ENCODE measurements at places on chromosomes 3 and 15. TPM values are rescaled to one million over a fixed set of nuclear protein-coding genes. Genes with fewer than 3 reads are reported as not detected.

DNA sequence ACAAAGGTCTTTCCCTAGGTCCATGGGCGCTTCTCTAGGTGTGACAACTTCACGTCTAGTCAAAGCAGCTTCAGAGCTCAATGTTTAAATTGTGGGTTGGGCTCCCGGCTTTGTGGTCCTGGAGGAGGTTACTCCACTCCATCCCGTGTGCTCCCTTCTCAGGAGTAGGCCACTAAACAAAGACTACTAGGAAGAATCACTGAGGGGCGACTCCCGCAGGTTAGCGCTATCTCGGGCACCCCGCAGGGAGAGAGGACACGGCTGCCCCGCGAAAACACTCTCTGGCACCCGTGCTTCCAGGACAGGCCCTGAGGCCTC lies 500 bp downstream of the PARP6 start:
- DNase-seq: no peak

GRCh38 chr3:187359798-187360486 lies 8.2 kb upstream of the RTP4 start:
- no peak for DNase-seq

DNA sequence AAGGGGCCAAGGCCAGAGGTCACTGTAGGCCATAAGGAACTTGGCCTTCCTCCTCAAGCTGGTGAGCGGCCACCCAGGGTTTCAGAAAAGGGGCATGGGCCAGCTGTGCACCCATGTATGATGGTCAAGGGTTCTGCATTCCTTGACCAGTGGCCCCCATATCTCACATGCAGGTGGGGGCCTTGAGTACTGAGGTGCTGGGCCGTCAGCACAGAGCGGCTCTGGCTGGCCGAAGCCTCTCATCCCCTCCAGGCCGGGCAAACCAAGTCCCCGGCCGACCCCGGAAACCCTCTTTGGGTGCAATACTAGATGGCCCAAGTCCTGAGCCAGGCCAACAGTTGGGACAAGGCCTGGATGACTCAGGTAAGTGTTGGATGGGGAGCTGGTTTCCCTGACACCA lies 9.5 kb downstream of the ALG3 start:
- DNase-seq: no peak

- DNase-seq: no peak
Observed at GRCh38 chr3:110495201-110495927, 576.3 kb upstream of the NECTIN3 start.

- DNase-seq: no peak
Observed at GRCh38 chr15:89113296-89114024, 25.2 kb downstream of the ABHD2 start.

The INTS14 gene
- 25.4 TPM for polyA plus RNA-seq

DNA sequence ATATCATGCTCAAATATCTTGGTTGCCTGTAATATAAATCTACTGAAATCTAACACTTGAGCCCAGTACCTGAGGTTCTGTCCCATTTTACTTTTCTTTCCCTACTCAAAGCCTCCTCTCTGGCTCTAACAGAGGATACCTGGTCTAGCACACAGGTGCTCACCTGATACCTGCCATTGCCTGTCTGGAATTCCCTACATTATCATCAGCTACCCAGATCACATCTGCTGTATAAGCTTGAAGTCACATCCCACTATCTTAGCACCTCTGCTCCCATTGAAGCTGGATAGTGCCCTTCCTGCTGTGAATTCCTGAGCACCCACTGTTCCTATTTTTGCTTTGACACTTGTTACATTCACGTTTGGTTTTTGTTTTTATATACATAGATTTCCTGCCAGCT lies 30.5 kb downstream of the GYG1 start:
- DNase-seq: no peak

- DNase-seq: no peak
Observed at GRCh38 chr15:43541785-43542184, 24.4 kb downstream of the MAP1A start.

GRCh38 chr15:35622641-35623340 lies 76.8 kb upstream of the DPH6 start:
- DNase-seq: no peak

GRCh38 chr15:34701536-34701935 lies 53.3 kb downstream of the GJD2 start:
- no peak for DNase-seq

DNA sequence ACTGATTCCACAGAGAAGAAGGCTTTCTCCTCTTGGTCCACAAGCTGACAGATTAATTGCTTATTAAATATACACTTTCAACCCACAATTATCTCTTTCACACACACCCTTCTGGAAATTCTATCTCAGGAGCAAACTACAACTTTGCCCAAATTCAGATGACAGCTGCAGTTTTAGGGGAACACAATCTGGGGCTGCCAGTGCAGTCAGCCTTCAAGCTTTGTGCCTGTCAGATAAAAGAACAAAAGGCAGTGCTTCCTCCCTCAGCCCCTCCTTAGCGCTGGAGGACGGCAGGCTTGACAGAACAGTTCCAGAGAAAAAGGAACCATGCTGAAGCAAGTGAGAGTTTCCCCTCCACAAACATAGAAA lies 99.6 kb downstream of the TMCC1 start:
- peak; percentile 6 for DNase-seq

The SRGAP3 gene
- polyA plus RNA-seq: 0.36 TPM

DNA sequence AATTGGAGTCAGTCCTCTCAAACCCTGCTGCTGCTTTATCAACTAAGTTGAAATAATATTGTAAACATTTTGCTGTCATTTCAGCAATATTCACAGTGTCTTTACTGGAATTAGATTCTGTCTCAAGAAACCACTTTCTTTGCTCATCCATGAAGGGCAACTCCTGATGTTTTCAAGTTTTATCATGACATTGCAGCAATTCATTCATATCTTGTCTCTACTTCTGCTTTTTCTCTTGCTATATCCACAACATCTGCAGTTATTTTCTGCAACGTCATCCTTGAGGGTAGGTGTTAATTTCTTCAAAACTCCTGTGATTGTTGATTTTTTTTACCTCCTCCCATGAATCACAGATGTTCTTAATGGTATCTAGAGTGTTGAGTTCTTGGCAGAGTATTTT lies 181.6 kb downstream of the EPHA6 start:
- DNase-seq: no peak

GRCh38 chr3:46438831-46439230 lies 25.9 kb downstream of the LTF start:
- no peak for DNase-seq

DNA sequence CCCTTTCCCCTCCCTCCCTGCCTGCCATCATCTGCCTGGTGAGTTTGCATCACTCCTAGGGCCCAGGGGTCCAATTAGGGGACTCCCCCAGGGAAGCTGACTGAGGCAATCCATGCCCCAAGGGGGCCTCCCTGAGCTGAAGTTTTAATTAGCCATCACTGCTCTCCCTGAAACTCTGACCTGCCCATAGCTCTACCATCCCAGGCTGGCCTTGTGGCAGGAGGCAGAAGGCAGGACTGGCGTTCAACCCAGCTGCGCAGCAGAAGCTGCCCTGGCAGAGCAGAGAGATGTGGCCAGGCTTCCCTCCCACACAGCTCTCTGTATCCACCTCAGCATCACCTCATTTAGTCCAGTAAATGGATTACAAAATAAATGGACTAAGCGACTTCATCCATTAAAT lies 7.7 kb upstream of the C15orf39 start:
- no peak for DNase-seq

GRCh38 chr3:190499122-190499521 lies 14.8 kb upstream of the IL1RAP start:
- no peak for DNase-seq

The DYNLT2B gene
- polyA plus RNA-seq: 9.5 TPM

- no peak for DNase-seq
Observed at GRCh38 chr3:61560517-61561373, 626 bp upstream of the PTPRG start.

The LIPC gene
- polyA plus RNA-seq: not detected

The ADGRG7 gene
- not detected for polyA plus RNA-seq

DNA sequence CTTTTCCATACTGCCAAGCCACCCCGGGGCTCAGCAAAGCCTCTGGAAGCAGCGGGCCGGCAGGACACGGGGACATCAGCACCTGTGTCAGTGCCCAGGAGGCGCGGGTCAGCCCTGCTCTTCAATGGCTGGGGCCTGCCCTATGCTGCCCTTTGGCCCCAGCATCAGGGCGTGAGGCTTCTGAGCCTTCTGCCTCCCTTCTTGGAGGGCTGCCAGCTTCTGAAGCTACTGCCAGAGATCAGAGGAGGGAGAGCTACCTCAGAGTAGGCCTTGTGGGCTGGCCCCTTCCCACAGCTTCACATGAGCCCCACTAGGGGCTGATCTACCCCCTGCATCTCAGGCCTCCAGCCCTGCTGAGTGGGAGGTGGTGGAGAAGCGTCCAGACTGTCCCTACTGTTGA lies 13.0 kb upstream of the TMEM115 start:
- DNase-seq: no peak

- no peak for DNase-seq
Observed at GRCh38 chr3:43699864-43700263, 9.1 kb downstream of the ABHD5 start.

DNA sequence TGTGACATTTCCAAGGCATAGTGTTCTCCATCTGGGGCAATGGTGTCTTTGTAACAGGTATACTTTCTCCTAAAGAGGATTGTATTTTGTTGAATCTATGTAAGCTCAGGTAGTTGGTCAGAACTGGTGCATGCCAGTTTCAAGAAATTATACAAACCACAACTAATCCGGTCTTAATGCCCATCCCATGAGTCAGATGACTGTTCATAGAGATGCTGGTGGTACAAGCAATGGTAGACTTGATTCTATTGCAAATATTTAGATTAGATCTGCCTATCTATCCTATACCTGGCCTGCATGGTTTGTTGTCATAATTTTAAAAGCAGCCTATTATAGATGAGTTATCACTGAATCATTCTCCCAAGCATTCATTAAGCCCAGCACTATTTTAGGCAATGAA lies 43.5 kb downstream of the ATP13A5 start:
- no peak for DNase-seq

GRCh38 chr15:67822537-67823313 lies 2.6 kb upstream of the SKOR1 start:
- DNase-seq: no peak

GRCh38 chr15:78049691-78050440 lies 27.6 kb downstream of the TBC1D2B start:
- no peak for DNase-seq

- DNase-seq: no peak
Observed at GRCh38 chr3:189344996-189345395, 173.2 kb downstream of the TPRG1 start.

GRCh38 chr3:23422517-23422851 lies 219.4 kb downstream of the UBE2E2 start:
- DNase-seq: no peak

DNA sequence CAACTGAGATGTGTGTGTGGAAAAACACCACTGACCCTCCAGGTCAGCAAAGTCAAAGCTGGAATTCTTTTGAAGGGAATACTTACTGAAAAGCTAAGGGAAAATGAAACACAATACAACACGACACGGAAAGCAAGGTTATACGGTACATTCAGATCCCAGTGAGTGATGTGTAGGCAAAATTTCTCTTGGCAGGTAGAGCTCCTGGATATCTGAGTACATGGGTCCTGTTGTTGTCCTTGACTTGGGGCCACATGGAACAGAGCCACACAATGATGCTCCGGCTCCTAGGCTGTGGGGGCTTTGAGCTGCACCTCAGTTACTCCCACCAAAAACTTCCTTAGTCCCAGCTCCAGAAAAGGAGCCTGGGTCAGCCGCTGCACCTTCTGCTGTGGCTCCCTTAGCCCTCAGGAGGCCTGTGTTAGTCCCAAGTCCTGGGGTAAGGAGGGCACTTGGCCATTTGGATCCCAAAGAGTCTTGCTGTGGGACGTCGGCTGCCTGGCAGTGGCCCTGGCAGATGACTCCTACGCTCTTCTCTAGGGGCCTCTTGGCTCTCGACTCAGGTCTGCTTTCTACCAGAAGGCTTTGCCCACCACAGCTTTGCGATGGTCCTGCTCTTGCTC lies 95.6 kb downstream of the ADCY5 start:
- DNase-seq: no peak

DNA sequence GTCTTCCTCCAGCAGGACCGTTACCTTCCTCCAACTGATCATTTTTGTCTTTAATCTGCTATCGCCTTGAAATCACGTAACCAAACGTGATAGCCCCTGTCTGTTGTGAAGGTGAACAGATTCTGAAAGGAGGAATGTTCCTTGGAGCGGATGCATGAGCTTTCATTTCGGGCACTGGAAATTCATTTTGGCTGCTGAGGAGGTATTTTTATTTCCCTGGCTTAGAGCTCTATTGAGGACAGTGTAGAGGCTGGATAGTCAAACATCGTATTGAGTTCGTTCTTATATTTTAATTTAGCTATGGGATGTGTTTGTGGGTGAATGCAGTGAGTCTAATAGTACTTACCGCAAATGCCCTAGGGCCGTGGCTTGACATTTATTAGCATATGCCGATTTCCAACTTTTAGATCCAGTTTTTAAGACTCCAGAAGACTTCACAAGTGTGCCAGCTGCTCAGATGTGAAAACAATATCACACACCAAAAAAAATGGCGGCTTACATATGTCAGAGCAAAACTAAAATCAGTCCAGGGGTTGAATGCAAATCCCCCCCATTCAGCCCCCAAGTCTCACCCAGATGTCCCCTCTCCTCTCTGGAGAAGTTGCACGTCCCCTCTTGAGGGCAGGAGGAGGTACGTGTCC lies 22.1 kb downstream of the CPN2 start:
- DNase-seq: no peak

The ATP13A5 gene
- polyA plus RNA-seq: not detected

DNA sequence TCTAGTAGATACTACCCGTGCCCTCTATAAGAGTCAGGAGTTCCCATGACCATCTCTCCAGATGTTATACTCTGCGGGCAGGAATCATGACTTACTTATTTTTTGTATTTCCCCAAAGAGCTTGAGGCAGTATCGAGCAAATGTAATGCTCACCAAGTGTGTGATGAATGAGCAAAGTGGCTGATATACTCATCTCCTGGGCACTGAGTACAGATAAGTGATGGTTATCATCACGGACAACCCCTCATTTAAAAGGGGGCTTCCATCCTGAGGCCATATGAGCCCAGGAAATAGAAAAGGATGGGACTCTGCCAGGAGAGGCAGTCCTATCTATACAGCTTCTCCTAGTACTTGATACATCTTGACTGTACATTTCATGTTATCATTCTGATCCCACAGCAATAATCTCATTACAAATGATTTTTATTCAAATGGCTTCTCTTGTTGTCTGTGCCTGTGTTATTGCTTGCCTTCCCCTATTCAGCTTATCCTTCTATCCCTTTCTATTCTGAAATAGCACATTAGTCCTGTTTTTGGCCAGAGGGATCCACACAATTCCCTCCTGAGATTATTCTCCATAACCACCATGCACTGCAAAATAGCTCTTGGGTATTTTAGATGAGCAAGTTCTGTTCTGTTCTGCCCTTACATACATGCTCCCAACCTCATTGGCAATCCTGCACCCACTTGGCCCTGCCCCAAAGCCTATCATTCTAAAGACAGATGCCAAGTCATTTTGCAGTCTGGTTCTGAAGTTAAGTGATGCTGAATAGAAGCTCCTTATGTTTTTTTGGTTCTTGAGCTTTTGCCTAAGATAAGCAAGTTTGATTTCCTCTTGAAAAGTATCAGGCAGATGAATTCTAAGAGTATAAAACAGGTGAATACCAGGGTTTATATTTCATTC lies 48.0 kb upstream of the MRPL3 start:
- no peak for DNase-seq

The TLE3 gene
- polyA plus RNA-seq: 0.40 TPM

The PEX11A gene
- polyA plus RNA-seq: 3.5 TPM

- no peak for DNase-seq
Observed at GRCh38 chr3:104628185-104628789, 738.4 kb upstream of the ALCAM start.

GRCh38 chr3:64291345-64291744 lies 66.1 kb upstream of the PRICKLE2 start:
- no peak for DNase-seq

Measured in naive B cell (primary cell).